Hematopoietic multipotent progenitor cell (in vitro differentiated cells): ENCODE measurements at places on chromosomes 7 and 10.

GRCh38 chr10:109765838-109766237 lies 157.5 kb downstream of the XPNPEP1 start:
- no peak for DNase-seq

DNA sequence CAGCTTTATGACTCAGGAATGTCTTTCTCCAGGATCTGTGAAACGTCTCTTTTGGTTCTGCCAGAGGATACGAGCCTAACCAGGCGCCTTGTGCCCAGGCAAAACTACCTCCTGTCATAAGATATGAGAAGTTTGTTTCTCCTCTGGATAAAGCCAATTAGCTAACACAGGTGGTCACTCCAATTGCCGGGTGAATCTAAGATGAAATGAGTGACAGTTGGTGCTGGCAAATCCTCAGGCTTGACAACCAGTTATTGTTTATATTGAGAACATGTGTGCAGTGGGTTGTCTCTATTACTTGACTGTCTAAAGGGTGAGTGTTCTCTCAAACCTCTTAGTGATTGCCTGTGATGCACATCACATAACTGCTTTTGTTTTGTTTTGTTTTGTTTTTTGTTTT lies 449.1 kb downstream of the XPNPEP1 start:
- no peak for DNase-seq

DNA sequence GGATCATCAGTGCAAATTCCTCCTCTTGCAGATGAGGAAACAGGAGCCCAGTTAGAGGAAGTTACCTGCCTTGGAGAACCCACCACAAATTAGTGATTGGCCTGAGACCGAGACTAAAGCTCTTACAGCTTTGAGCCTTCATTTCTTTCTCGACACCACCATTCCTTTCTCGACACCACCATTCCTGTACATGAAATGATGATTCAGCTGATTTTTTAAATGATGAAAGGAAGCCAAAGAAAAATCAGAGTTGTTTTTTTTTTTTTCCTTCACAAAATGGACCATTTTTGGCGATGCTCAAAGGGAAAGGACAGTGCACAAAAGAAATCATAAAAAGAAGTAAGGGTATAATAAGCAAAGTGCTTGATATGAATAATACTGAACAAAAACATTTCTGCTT lies 1080.2 kb upstream of the AUTS2 start:
- DNase-seq = no peak

GRCh38 chr7:157474685-157475084 lies 137.9 kb downstream of the DNAJB6 start:
- no peak for DNase-seq

DNA sequence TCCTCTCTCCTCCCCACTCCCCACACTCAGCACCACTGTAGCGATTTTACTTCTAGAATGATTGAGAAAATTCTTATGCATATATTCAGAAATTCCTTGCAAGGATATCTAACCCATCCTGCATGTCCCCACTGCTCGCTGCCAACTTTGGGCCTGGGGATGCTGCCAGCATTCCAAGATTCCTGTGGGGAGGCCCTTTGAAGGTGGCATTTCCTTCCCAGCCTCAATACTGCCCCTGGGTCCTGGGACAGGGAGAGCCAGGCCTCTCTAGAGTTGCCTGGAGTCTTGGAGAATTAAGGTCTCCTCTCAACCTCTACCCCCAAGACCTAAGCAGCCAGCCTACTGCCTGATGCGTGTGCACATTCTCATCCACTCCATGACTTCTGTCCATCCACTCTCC lies 303.5 kb downstream of the NEBL start:
- no peak for DNase-seq

DNA sequence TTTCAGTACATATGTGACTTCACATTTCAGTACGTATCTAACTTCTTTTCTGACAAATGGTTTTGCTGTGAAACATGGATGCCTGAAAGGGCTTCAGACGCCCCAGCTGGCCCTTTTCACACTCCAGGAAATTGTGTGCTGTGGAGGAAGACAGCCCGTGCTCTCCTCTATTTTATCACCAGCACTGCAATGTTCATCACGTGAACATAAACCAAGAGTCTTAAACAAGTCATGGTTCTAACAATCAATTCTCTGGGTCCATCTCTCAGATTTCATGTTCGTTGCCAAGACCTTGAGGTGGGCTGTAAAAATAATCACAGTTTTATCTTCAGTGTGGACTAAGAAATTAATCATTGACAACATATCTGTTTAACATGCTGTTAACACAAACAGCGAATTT lies 141.2 kb downstream of the WDR37 start:
- DNase-seq = no peak

GRCh38 chr10:102408131-102408727 lies 10.4 kb downstream of the PSD start:
- no peak for DNase-seq

GRCh38 chr7:104306793-104307192 lies 21.6 kb upstream of the LHFPL3 start:
- DNase-seq = no peak

GRCh38 chr7:1692515-1693418 lies 22.7 kb downstream of the ELFN1 start:
- no peak for DNase-seq

GRCh38 chr10:18159557-18159956 lies 19.3 kb downstream of the CACNB2 start:
- no peak for DNase-seq

GRCh38 chr10:70069346-70069745 lies 16.7 kb downstream of the MACROH2A2 start:
- DNase-seq = no peak

DNA sequence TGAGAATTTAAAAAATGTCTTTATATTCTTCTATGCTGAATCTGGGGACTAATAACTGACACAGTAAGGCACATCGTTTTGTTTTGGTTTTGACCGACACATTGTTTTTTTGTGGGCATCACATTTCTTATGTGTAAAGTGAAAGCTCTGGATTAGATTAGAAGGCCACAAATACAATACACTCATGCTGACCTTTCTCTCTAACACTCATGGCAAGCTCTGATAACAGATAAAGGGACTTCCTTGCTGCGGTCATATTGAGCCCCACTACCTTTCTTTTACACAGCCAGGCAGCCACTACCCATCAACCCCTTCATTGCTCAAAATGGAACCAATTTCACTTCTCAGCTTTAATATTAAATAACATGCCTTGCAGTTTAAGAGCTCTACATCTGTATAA lies 26.0 kb downstream of the PPP1R3A start:
- no peak for DNase-seq

DNA sequence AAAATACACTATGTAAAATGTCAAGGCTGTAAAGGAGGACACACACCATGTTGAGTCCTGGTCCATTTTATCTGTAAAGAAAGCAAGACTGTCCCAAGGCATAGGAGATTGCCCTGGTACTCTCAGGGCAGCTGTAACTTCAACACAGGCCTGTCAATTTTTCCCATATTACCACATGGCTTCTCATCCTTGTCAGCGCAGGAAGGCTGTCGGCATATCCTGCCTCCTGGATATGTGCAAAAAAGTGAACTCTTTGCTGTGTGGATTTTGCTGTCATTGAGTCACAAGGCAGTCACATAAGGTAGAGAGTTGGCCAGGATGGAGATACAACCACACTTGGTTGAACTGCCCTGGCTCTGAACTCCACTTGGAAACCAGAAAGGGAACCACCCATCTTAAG lies 8.7 kb downstream of the DUSP5 start:
- no peak for DNase-seq

DNA sequence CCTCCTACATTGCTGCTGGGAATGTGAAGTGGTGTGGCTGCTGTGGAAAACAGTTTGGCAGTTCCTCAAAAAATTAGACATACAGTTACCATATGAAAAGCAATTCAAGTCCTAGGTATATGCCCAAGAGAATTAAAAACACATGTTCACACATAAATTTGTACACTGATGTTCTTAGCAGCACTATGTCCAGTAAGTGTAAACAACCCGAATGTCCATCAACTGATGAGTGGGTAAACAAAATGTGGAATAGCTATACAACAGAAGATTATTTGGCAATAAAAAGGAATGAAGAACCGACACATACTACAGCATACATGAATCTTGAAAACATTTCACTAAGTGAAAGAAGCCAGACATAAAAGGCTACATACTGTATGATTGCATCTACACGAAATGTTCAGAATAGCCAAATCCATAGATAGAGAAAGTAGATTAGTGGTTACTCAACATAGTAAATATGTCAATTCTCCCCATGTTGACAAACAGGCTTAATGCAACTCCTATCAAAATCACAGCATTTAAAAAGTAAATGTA lies 17.2 kb downstream of the CEP41 start:
- DNase-seq = no peak

DNA sequence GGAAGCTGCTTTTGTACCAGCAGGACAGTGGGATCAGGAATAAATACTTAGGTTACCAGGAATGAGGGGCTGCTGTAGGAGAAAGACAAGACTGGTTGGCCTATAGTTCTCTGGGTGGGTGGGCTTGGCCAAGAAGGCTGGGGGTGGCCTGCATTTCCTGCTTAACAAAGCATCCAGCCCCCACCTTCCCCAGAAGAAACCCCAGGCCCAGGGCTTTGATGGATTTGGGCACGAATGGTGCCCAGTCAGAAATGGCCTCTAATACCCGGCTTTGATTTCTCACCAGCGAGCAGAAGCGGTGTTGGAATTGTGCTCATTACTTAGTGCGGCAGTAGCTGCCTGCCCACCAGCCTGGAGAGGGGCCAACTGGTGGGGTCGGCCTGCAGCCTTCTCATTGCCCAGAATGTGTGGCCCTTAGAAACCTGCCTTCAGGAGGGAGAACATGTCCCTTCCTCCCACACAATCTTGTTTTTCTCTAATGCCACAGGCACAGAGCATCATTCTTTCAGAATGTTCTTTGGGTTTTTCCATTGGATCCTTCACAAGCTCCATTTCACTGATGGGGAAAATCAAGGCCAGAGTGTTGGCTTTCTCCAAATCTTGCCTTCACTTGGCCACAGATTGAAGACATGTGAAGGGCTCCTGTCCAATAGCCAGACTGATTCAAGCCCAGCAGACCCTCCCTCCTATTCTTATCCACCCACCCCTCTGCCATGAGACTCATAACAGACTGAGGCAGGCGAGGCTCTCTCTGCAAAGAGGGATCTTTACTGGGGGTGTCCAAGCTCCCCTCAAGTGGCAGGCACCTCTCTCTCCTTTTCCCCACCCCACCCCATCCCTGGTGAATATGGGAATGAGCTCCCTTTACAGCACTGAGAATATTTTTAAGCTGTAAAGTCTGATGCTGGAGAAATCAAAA lies 2.5 kb downstream of the UNC5B start:
- DNase-seq = no peak

DNA sequence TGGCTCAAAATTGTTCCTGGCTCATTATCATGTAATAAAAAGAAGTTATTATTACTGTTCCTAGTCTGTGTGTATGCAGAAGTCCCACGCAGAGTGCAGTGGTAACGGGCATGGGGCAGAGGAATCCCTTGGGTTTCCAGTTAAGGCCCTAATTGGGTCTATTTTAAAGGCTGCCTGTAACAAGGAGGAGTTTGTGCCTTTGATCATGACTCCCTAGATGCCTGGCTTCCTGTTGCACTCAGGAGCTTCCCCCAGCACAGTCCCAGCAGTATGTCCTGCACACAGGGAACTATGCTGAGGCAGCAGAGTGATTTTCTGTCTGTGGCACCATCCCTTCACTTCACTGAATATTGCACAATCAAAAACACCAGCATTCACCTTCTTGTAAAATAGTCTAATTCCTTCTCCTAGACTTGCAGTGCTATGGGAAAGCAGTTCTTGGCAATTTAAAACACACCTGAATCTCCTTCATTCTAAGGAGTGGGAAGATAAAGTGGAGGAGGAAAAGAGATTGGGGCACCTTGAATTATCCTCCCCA lies 22.9 kb downstream of the SORCS1 start:
- no peak for DNase-seq

GRCh38 chr7:34453150-34453549 lies 204.9 kb upstream of the NPSR1 start:
- DNase-seq = no peak

DNA sequence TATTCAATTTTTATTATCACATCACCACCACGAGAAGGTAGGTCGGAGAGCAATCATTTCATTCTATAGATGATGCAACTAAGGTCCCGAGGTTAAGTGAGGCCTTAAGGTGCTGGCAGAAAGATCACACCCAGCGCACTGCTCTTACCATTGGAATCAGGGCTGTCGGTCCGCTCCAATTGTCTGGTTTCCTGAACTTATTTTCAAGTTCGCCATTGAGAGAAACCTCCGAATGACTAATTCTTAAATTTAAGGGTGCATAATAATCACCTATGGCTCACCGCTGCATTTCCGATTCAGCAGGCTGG lies 625 bp upstream of the GSTO2 start:
- DNase-seq = no peak

DNA sequence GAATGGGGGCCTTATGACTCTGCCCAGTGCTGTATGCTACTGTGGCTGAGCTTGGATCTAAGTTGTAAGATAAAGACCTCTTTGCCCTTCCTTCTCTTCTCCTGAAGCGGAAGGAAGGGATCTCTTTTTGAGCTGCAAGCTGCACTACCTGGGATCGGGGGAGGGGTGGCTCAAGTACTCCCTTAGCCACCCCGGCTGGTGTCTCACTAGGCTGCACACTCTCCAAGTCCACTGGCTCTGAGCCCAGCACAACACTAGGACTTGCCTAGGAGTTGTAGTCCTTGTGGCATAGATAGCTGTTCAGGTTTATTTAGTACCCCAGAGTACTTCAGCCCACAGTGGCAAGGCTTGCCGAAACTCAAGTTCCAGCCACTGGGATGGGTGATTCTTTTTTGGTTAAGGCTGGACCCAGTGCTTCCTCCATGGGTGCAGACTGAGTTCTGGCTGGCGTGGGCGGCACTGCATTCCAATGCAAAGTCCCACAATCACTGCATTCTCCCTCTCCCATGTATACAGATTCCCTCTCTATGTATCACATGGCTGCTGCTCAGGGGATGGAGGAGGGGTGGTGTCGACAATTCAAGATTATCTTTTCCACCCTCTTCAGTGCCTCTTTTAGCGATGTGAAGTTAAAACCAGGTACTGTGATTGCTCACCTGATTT lies 76.2 kb upstream of the SLC25A13 start:
- DNase-seq = no peak

GRCh38 chr7:37476881-37477450 lies 28.3 kb upstream of the ELMO1 start:
- no peak for DNase-seq

- DNase-seq = no peak
These were observed 67.5 kb downstream of the MINDY3 start for GRCh38 chr10:15792777-15793176.

DNA sequence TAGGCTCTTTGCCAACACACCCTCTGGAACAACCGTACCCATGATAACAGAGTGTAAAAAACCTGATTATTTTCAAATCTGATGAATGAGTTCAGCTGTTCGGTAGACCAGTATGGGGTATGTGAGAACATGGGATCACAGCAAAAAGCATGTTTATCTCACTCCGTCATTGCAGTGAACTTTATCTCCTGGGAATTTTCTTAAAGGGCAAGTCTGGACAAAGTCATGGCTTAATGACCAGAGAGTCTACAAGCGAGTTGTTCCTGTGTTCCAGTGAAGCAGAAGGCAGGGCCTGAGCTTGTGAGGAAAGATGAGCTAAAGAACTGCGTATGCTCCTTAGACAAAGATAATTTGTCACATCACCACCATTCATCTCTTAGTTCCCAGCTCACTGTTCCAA lies 219.7 kb downstream of the TRIL start:
- DNase-seq = no peak

- DNase-seq = peak; percentile 75
These were observed 19.0 kb upstream of the C10orf71 start for GRCh38 chr10:49280001-49280408.
